ENCODE measurements at places on chromosomes 7 and 10.
A peak's percentile ranks its signal among the peaks of the same experiment; 100 is the strongest.

DNA sequence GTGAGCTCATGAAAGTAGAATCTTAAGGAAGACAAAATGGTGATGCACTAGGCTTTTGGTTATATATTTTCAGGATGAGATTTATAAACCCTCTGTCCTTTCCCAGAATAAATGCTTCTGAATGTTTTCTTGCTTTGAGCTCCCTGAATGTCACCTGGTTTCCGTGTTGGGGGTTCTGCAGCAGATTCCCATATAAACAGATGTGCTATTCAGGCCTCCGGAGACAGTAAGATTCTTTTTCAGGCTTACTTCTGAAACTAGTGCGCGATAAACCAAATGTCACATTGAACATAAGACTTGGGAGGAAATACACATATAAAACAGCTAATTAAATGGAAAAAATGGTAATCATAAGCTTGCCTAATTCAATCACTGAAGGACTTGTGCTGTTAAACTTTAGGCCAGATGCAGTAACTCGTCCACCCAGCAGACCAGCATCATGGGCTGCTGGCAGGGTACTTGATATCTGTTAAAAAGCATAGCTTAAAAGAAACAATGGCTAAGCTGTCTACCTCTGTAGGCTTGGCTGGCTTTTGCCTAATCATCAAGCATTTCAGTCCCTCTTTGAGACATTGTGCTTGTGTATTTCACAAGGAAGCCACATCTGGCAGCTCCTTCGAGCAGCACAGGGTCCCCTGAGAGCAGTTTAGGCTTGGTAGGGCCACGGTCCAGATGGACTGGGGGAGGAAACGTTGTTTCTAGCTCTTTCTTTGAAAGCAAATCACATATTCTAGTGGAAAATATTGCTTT, 281.2 kb upstream of the KIAA1217 start:
- no peak for DNase-seq

DNA sequence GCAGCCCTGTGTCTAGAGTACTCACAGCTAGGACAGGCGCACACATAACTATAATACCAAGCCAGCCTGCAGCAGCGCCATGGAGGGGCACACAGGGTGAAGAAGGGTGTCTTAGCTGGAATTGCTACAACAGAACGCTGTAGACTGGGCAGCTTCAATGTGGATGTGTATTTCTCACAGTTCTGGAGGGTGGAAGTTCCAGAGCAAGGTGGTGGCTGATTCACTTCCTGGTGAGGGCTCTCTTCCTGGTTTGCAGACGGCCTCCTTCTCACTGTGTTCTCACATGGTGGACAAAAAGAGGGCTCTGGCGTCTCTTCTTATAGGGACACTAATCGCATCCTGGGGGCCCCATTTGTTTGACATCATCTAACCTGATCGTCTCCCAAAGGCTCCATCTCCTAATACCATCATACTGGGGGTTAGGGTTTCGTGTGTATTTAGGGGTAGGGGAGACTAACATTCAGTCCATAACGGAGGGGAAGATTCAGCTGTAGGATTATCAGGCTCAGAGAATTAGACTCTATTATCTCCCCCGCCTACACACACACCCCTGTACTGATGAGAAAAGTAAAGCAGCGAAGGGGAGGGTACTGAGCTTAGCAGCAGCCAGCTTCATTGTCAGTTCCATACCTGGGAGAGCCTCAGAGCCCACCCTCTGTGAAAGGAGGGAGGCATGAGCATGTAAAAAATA, 289.1 kb downstream of the CCDC3 start:
- no peak for DNase-seq

DNA sequence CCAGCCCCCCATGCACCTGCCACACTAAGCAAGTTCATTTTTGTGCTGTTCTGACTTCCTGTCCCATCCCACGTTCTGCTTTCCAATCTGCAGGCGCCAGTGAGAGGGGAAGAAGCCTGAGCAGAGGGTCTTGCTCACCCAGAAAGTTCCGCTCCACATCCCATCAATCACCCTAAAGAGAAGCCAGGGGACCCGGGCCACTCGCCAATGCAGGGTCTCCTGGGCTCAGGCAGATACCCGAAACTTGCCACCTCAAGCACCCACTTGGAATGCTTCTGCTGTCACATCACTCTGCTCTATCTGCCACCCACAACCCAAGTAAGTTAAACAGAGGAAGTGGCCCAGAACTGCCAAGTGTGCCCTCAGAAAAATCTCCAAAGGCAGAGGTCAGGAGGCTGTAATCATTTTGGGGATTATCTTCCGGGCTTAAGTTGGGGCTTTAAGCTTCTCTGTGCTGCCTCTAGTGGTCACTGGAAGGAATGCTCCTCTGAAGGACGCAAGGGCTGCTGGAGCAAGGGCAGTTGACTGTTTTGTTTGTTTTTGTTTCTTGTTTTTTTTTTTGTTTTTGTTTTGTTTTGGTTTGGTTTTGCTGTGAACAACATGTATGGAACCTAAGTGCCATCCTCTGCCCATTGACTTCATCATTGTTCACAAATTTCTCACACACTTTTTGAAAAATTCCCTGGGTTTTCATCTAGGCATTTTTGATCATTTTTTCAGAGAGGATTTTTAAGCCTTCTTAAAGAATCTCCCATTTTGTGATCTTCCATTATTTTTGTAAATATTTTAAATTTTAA, 25.5 kb downstream of the PRR15 start:
- no peak for DNase-seq

GRCh38 chr10:48818081-48818480, 121.6 kb downstream of the LRRC18 start:
- no peak for DNase-seq

DNA sequence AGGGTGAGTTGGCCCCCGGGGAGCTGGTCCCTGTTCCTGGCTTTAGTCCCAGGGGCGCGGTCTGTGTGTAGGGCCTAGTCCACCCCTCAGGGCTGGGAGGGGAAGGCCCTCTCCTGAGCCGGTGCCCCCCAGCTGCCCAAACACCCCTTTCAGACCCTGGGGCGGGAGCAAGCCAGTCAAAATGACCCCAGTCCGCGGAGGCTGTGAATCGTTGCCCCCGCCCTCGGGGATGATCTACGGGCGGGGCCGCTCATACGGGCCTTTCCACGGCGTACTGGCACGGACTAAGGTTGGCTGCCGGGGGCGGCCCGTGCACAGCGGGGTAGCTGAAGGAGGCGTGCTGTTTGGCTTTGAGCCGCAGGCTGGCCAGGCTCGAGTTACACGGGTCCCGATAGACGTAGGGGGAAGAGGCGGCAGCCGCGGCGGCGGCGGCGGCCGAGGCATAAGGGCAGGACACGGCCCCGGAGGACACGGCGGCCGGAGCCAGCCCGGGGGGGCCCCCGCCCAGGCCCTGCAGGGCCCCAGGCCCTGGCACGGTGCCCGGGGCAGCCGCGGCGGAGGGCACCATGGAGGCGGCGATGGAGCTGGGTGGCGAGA, 4.3 kb downstream of the ELOVL3 start:
- peak; percentile 17 for DNase-seq

Measured in T-helper 2 cell (primary cell).